ENCODE measurements at places on chromosomes 5 and 9.

DNA sequence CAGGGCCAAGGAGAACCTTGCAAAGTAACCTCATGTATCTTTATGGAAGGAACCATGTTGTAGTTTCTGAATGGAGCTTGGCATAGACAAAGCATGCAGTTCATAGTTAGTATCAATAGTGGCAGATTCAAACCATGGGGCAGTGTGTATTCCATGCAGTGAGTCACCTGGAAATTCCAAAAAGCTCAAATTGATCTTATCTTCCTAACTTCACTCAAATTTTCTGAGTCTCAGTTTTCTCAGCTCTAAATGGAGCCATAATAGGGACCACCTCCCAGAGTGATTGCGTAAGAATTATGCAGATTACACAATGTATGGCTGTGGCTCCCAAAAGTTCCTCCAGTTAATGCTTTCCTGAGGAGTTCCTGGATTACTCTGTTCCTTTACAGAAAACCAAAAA lies 549.9 kb upstream of the KLF4 start:
- no peak for DNase-seq

GRCh38 chr5:154523104-154523503 lies 45.1 kb upstream of the HAND1 start:
- DNase-seq: no peak

DNA sequence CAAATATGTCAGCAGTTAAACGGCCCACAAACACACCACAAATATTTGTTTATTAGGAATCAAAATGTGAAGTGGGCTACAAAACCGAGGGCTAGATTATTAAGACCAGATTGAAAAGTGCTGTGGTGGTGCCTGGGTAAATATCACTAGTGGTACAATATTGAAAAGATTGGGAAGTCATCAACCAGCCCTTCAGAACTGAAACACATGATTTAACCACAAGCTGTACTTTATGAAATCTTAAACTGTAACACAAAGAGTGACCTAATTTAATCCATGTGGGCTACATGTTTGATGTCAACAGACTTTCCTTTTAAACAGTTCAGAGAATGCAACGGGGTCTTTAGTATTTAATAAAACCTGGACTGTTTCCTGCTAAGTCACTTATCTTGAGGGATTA lies 182.3 kb downstream of the SPATA31D1 start:
- no peak for DNase-seq

DNA sequence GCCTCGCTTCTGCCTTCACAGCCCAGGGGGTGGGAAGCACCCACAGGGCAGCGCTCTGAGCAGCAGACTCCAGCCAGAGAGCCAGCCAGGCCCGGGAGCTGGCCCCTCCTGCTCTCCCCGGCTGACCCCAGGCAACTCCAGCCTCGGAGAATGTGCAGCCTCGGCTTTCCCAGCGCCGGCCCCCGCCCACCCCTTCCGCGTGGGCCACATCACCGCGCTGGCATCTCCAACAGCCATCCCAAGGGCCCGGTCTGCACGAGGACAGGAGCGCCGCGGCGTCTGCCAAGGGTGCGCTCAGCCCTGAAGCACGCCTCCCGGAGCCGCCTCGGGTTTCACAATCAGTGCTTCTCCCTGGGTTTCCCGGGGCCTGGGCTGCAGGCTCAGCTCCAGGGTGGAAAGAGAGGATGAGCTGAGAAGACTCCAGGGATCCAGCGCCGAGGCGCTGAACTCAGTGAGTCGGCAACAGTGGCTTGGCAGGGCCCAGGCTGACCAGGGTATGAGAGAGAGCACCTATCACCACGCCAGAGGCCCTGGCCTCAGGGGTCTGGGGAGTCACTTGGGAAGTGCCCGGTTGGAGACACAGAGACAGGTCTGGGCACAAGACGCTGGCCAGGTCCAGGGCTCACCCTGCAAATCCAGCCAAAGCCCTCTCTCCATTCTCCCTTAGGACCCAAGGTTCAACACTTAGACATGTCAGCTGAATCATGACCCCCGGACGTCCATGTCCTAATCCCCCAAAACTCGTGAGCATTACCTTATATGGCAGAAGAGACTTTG lies 79.6 kb downstream of the ADAMTS2 start:
- no peak for DNase-seq

DNA sequence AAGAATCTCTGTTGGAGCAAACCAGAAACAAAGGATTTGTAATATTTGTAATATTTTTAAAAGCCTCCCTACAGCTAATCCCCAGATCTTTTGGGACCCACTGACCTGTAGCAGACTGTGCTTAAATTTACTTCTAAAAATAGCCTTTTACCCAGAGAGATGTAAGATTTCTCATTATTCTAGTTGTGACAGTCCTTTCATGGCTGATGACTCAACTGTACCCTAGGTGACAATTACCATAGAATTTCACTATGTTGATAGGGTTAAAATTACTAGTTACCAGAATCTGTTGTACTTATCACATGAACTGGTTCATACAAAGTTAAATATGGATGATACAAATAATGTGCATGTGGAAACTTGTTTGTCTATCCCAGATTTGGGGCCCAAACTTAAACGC lies 543.9 kb upstream of the SEMA6A start:
- DNase-seq: no peak

DNA sequence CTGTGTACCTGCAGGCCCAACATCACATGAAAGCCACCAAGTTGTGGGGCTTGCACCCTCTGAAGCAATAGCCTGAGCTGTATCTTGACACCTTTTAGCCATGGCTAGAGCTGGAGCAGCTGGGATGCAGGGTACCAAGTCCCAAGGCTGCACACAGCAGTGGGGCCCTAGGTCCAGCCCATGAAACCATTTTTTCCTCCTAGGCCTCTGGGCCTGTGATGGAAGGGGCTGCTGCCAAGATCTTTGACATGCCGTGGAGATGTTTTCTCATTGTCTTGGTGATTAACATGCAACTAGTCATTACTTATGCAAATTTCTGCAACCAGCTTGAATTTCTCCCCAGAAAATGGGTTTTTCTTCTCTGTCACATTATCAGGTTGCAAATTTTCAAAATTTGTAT lies 387.2 kb upstream of the RIOK2 start:
- no peak for DNase-seq

GRCh38 chr9:10235376-10235775 lies 377.4 kb downstream of the PTPRD start:
- DNase-seq: no peak

GRCh38 chr9:16337322-16338029 lies 533.0 kb downstream of the BNC2 start:
- no peak for DNase-seq

GRCh38 chr9:120393386-120394057 lies 186.4 kb downstream of the CDK5RAP2 start:
- no peak for DNase-seq

DNA sequence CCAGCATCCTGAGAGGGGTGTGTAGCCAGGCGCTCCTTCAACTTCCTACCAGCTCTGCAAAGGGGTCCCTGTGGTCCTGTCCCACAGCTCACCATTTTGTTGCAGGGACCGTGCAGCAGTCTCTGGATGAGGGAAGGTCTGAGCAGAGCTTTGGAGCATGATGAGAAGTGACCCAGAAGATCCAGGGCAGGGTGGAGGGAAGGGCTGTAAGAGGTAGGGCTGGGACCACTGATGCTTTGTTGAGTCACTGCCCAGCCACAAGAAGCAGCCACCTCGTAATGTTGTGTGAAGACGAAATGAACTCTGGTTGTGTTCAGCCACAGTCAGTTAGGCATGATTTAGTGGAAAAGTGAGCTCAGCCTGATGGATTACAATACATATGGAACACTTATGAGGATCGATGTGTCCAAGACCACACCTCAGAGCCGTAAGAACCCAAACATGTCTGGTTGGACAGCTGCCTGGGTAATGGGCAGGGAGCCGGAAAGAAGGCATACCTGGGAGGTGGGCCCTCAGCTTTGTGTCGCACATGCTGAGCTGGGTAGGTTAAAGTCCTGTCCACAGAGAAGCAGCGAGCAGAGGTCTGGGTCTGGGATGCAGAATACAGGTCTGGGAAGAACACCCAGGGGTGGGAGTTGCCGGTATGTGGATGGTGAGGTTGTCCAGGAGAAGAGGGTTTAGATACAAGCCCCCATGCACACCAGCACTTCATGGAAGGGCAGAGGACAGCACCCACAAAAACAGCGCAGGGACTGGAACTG lies 250.1 kb downstream of the GADD45G start:
- DNase-seq: no peak

DNA sequence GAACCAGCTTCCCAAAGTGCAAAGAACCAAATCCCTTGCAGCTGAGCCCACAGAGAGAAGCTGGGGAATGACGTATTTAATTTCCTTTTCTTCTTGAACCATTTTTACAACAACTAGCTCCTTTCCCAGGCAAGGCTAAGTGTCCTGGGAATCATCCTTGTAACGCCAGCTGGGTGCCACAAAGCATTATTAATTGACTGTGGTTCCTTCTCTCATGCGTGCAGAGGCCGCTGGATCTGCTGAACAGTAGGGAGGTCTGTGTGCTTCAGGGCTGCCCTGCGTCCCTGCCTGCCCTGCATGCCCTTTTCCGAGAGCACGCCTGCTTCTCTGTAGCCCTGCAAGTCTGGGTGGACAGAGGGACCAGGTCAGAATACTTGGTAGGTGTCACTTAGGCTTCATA lies 124.1 kb upstream of the OTULINL start:
- no peak for DNase-seq

DNA sequence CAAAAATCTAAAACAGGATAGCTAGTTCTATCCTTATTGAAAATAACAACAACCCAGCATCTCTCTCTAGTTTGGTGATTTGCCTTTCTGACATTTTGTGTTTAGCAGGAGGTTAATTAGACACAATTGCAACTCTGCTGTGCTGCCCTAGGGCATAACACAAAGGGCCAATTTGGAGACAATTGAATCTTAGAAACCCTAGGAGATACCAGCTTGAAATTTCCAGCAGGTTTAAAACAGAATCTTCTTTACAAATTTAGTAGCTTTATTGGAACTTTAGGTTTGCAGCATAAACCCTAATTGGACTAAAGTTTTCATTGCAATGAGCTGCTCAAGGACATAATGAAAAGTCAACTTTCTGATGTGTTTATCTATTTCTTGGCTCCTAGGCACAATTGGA lies 166.7 kb upstream of the FER start:
- DNase-seq: no peak

GRCh38 chr9:131980267-131981016 lies 99.2 kb downstream of the MED27 start:
- no peak for DNase-seq

- no peak for DNase-seq
These were observed 158.8 kb downstream of the TMEM161B start for GRCh38 chr5:88109818-88110217.

- DNase-seq: no peak
These were observed 37.8 kb downstream of the TLE4 start for GRCh38 chr9:79609468-79610018.

DNA sequence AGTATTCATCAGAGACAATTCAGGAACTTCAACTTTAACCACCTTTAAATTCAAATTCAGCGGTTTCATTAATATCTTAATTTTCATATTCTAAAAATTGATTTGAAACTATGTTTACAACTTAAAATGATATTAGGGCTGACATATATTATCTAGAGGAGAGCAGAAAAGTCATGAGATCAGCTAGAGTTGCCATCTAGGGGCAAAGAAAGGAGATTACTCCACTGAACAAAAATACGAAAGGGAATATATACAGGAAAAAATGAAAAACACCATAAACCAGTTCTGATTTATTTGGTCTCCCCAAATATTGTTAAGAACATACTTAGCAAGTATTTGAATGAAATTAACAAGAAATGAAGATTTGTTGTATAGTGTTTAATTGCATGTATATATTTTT lies 946.3 kb downstream of the DTWD2 start:
- DNase-seq: no peak

DNA sequence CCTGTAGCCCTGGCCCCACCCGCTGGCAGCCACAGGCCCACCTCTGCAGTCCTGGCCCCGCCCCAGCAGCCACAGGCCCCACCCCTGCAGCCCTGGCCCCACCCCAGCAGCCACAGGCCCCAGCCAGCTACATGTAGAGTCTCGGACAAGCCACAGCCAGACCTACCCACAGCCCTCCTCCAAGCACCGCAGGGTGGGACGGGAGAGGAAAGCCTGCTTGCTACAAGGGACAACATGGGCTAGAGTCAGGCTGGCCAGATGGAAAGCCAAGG lies 49.5 kb upstream of the SARDH start:
- DNase-seq: peak; percentile 11

- DNase-seq: no peak
These were observed 41.8 kb upstream of the KDM4C start for GRCh38 chr9:6715755-6716643.
